ENCODE measurements at places on chromosomes 12 and 14. TPM values are rescaled to one million over a fixed set of nuclear protein-coding genes. Genes with fewer than 3 reads are reported as not detected.
A peak's percentile ranks its signal among the peaks of the same experiment; 100 is the strongest.

Gene CLEC4D
- total RNA-seq: not detected

- no peak for DNase-seq
These were observed 21.8 kb upstream of the KRT8 start for GRCh38 chr12:52926596-52927234.

DNA sequence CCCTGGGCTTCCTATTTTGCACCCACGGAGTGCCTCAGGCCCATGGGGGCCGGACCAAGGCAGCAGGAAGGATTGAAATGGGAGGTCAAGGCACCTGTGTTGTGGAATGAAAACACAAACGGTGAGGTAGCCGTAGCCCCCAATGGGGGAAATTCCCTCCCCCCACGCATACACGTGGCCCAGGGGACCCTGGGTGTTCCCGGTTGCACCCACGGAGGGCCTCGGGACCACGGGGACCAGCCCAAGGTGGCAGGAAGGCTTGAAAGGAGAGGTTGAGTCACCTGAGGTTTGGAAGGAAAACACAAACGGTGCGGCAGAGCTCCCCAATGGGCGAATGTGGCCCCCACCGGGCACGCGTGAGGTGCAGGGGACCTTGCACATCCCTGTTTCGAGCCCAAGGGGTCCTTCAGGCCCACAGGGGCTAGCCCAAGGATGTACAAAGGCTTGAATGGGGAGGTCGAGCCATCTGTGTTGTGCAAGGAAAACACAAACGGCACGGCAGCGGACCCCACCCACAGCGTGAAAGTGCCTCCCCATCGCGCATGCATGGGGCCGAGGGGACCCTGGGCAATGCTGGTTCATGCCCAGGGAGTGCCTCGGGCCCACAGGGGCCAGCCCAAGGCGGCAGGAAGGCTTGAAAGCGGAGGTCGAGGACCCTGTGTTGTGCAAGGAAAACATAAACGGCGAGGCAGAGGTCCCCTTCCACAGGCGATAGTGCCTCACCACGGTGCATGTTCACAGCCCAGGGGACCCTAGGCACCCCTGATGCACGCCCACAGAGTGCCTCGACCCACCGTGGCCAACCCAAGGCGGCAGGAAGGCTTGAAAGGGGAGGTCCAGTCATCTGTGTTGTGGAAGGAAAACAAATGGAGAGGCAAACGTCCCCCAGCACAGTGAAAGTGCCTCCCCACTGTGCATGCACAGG, 376.7 kb downstream of the ALG10 start:
- DNase-seq: no peak

Gene PPP4R4
- total RNA-seq: not detected

DNA sequence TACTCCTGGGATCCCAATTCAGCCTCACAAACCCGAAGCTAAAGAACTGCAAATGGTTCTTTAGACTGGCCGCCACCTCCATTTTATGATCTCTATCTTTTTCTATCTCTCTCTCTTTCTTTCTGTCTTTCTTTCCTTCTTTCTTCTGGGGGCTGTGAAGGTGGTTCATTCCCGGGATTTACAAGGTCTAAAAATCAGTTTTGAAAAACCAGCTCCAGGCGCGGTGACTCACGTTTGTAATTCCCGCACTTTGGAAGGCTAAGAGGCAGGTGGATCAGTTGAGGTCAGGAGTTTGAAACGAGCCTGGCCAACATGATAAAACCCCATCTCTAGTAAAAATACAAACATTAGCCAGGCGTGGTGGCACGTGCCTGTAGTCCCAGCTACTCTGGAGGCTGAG, 67.2 kb upstream of the VASH1 start:
- no peak for DNase-seq

Gene DAO
- not detected for total RNA-seq

DNA sequence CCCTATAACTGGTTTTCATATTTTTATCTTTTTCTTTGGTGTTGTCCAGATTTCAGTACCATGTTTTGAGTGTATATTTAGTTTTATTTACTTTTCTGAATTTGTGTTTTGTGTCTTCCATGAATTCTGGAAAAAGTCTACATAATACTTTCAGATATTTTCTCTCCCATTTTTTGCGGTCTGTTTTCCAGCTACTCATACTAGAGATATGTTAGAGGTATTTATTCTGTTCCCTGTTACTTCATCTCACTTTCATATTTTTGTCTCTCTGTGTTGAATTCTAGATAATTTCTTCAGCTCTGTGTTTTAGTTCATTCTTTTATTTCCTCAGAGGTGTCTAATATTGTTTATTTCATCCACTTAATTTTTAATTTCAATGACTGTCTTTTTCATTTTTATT, 74.2 kb downstream of the IFT81 start:
- DNase-seq: no peak

DNA sequence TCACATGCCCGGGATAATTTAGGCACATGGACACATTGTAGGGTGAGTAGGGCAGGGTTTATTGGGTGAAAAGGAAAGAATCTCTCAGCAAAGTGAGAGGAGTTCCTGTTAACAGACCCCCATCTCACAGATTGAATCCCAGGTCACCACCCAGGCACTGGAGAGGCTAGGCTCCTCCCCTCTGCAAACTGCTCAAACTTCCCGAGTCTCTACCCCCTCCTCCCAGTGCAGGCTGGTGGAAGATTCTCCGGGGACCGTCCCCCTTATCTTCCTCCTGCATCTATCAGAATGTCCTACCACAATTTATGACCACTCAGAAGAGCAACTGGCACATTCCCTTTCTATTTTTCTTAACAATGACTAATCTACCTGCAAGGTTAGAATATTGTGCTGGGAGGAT, 126.0 kb downstream of the NTF3 start:
- no peak for DNase-seq

DNA sequence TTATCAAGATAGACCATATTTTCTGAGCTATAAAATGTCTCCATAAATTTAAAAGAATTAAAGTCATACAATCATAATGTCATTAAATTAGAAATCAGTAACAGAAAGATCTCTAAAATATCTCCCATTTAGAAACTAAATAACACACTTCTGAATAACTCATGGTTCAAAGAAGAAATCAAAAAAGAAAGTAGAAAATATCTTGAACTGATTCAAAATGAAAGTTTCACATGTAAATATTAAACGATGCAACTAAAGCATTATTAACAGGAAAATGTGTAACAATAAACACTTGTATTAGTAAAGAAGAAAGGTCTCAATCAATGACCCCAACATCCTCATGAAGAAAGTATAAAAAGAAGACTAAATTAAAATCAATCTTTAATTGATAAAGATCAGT, 50.5 kb upstream of the PZP start:
- DNase-seq: no peak

GRCh38 chr14:101151226-101151926, 247.9 kb upstream of the RTL1 start:
- DNase-seq: no peak

Gene WNT5B
- 0.14 TPM for total RNA-seq

GRCh38 chr12:104570174-104570907, 113.6 kb downstream of the CHST11 start:
- DNase-seq: no peak

DNA sequence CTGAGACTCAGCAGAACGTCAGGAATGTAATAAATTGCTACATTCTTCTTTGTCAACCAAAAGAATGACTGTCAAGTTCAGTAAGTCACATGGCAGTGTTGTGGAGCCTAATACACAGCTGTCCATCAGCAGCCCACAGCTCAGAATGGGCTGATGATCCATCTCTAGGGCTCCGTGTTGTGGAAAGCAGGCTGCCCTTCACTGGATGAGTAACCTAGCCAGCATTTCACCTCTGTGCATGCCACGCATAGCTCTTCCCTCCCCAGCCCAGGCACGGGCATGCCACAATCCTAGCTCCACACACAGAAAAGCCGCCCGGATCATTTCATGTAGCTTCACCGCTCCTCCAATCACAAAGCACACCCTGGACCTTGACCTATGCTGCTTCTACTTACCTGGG, 878.0 kb upstream of the TMEM132C start:
- DNase-seq: no peak

Gene WIF1
- not detected for total RNA-seq

Gene ACVRL1
- total RNA-seq: 664 TPM

Gene COCH
- total RNA-seq: 0.18 TPM

DNA sequence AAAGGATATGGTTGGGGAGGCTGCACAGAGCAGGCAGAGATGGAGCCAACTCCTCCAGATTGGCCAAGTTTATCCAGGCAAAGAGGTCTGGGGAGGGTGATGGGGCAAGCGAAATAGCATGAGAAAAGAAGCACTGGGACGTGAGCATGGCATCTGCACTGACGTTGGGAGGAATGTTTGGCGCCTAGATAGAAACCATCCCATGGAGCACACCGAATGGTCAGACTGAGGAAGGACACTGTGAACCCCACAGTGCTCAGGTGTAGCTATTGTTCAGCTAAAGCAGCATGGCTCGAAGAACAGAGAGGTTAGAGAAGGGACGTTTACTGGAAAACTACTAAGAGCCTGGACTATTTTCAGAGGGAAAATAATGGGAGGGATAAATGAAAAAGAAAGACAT, 387.1 kb downstream of the EMP1 start:
- no peak for DNase-seq

DNA sequence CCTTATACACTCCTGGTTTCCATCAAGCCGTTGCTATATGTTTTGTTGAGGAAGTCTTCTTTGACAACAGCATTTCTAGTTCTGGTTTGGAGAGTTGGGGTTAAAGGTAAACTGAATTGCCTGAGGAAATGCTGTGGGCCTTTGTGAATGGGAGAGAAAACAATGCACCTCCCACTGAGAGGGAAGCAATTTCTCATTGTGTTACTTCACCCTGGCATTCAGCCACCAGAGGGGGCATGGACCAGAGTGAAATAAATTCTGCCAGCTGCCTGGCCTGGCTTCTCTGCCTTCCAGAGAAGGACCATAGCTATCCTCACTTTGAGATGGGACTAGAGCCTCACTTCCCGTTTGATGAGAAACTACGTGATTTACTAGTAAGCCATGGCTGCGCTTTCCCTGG, 475.3 kb downstream of the EGLN3 start:
- DNase-seq: peak; percentile 76

Gene TAS2R7
- total RNA-seq: not detected

- no peak for DNase-seq
These were observed 163.6 kb upstream of the GSC start for GRCh38 chr14:94933486-94933885.

GRCh38 chr14:92398888-92399636, 76.1 kb downstream of the SLC24A4 start:
- DNase-seq: no peak

Gene RNASE1
- 75.5 TPM for total RNA-seq

DNA sequence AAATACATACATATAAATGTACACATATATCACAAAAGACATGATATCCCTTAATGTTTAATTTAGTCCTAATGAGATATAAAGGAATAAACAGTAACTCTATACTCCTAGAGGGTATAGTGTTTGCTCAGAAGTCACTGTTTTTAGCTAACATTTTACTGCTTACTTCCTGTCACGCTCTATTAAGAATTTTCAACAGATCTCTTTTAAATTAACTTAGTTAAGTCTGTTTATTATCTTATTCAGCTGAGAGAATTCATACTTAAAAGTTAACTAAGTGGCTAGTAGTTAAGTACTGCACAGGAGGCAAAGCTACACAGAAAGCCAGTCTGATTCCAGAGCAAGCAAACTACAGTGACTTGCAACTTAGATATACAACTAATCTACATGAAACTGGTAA, 39.9 kb downstream of the GXYLT1 start:
- DNase-seq: no peak

Gene CCDC184
- 0.07 TPM for total RNA-seq

Gene AKAP3
- total RNA-seq: 0.79 TPM

- no peak for DNase-seq
These were observed 15.1 kb downstream of the TUNAR start for GRCh38 chr14:95891742-95892141.

GRCh38 chr12:62268956-62269355, 8.8 kb downstream of the USP15 start:
- DNase-seq: no peak

Gene STX2
- 34.5 TPM for total RNA-seq

Gene B4GALNT3
- total RNA-seq: not detected

Gene GTF2A1
- total RNA-seq: 48.7 TPM

GRCh38 chr14:52641745-52642144, 53.6 kb downstream of the ERO1A start:
- DNase-seq: no peak

DNA sequence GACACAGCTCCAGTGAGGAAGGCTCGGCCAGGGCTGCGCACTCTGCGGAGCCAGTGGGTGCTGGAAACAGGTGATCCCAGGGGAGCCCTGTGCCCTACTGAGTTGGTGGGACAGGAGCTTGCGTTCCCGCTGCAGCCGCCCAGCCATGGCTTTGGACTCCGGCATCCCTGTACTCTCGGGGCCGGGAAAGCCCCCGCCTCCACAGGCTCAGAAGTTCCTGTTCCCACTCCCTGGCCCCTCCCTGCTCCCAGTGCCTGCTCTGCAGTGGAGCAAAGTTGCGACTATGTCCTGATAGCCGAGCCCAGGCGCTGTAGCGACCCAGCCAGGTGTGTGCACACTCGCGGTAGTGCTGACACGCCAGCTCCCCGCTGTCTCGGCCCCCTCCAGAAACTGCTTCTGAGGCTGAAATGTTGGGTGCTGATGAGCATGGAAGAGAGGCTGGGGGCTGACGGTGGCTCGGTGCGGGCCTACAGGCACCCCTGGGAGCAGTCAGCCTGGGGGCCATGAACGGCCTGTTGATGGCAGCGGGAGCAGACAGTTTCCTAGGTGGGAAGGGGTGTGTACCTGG, 344.6 kb upstream of the MGAT4C start:
- no peak for DNase-seq

Gene SUPT16H
- 98.9 TPM for total RNA-seq

Gene REP15
- total RNA-seq: 1.3 TPM

GRCh38 chr12:19970116-19970515, 398.2 kb upstream of the PDE3A start:
- no peak for DNase-seq

Gene TAS2R14
- total RNA-seq: 0.92 TPM

GRCh38 chr14:95062946-95063345, 94.4 kb downstream of the DICER1 start:
- no peak for DNase-seq

DNA sequence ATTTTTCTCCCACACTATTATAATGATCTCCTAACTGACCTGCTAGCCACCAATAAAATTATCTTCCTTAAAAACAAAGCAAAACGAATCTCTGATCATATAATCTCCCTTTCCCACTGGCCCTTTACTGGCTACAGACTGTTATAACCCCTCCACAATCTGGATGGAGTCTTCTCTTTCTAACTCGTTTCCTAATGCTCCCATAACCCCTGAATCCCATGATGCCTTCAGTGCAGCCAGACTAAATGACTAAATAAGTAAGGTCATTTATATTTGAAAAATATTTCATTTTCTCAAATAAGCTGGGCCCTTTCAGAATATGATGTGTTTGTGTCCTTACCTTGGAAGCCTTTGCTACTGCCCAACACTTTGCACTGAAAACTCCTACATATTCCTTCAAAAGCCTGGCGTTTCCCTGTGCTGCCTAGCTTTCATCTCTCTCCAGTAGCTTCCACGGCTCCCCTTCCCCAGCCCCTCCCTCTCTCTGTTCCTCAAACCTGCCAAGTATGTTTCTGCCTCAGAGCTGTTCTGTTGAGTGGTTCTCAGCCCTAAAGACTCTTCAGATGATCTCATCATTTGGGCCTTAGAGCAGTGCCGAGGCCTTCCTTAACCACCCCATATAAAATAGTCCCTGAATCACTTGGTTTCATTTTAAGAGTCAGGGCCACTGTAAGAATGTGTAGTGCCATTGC, 91.7 kb downstream of the MYRFL start:
- no peak for DNase-seq

GRCh38 chr12:67645601-67646000, 2.9 kb upstream of the DYRK2 start:
- no peak for DNase-seq

GRCh38 chr14:103191844-103192243, 68.6 kb downstream of the TNFAIP2 start:
- DNase-seq: no peak

Gene RAB35
- total RNA-seq: 52.7 TPM
